ENCODE measurements at places on chromosomes 1 and 21.
A peak's percentile ranks its signal among the peaks of the same experiment; 100 is the strongest.

DNA sequence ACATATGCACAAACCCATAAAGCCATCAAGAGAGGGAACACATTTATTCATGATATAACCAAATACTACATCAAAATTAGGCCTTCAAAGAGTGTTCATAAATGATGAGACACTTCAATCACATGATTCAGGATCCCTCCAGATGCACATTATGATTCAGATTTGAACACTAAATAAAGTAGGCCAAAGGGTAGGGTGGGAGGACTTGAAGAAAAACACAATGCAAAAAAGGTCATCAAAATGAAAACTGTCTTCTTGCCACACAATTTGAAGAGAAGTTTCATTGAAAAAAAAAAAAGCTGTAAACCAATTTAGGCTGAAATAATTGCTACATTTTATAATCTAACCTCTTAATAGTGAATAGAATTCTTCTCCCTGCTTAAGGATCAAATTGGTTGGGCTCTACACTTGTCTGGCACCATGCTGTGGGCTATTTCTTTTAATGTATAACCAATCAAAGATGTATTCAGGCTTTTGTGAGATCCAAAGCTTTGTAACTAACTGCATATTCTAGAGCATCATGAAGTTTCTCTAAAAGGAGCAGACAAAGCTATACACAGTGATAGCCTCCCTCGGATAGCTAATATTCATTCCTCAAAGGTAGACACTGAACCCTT, 58.1 kb downstream of the ZSWIM5 start:
- DNase-seq: no peak

- no peak for DNase-seq
Measured at GRCh38 chr1:64110924-64111777, 92.3 kb upstream of the UBE2U start.

- no peak for DNase-seq
Measured at GRCh38 chr1:76833151-76833550, 34.1 kb upstream of the ST6GALNAC5 start.

DNA sequence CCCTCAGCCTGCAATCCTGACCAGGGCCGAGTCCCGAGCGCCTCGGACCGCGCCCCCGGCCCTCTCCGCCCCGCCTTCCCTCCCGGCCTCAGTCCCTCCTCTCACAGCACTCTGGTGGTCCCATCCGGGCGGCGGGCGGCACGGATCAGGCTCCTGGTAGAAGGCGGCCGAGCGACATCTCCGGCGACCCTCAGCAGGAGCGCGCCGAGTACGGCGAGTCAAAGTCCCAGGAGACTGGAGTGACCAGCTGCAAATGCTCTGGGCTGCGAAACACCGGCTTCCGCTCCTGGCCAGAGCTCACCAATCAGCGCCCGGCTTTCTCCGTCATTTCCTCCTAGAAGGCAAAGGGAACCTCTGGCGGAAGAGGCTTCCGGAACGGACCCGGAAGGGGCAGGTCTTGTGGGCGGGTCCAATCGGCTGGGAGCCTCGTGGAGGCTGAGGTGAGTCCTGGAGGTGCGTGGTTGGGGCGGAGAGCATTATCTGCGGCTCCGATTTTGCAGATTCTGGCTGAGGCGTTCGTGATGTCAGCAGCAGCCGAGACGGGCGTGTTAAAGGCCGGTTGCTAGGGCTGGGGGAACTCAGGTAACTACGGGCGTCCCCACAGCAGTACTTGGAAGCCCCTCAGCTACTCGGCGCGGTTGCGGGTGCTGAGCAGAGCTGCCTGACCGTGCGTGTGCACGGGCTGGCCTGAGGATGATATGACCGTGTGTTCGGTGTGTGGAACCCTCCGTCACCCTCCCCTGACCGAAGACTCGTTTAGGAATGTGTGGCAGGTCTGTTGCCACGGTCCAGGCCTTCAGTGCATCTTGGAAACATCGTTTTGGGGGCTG, at the start of the genes GDAP2 and WDR3:
TSS of gene GDAP2 (minus strand) at position 279 of the 830 bp plus-strand sequence. CDS start 9,264 bp downstream, outside the sequence.
TSS of gene WDR3 (plus strand) at position 397 of the 830 bp plus-strand sequence. CDS start 3,581 bp downstream, outside the sequence.
- DNase-seq: peak; percentile 95

DNA sequence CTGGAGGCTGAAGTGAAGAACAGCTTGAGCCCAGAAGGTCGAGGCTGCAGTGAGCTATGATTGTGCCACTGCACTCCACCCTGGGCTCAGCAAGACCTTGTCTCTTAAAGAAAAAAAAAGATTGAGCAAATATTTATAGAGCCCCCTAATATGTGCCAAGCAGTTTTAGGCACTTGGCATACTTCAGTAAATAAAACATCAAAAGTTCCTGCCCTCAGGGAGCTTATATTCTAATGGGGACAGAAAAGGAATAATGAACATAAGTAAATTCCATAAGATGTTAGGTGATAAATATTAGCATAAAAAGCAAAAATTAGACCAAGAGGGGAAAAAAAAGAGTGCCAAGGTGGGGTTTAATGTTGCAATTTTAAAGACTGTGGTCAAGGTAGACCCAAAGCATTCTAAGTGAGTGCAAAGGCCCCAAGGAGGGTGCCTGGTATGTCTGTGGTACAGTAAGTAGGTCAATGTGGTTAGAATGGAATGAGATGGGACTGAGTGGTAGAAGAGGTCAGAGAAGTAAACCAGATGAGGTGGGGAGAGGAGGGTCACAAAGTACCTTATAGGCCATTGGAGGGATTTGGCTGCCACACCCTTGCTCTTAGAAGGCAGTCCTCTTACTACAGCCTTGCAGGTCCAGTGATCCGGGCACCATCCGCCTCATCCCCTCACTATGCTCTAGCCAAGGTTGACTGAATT, 2.2 kb upstream of the TOE1 start:
- no peak for DNase-seq

DNA sequence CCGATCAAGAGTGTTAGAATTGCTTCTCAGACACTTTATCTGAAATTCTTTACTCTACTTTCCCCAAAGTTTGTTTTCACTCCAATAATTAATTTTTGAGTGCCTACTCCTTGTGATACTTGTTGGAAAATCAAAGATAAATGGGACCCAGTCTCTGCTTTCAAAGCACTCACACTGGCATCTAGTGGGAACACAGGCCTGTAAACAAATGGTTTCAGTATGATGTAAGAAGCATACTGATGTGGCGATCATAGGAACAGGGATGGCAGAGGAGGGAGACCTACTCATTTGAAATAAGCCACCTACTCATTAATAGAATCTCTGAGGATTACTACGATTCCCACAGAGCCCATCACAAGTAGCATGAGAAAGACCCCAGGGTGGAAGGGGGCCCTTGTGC, 273.7 kb upstream of the ST6GALNAC5 start:
- no peak for DNase-seq

- DNase-seq: no peak
Measured at GRCh38 chr21:14677639-14678179, 131.6 kb upstream of the SAMSN1 start.

Data from NCI-H1417 (cell line).